NCI-H2081 (cell line): ENCODE measurements at places on chromosomes 5 and 9.

- peak; percentile 79 for DNase-seq
These were observed at the start of gene YTHDC2 for GRCh38 chr5:113513384-113514288. TSS of gene YTHDC2 (plus strand) at chr5:113513694. CDS start at chr5:113513896, 202 bp downstream.

GRCh38 chr9:136769710-136770191 is 5.4 kb upstream of the LCN15 start:
- peak; percentile 15 for DNase-seq

GRCh38 chr5:3429962-3430361 is 165.7 kb upstream of the IRX1 start:
- no peak for DNase-seq

DNA sequence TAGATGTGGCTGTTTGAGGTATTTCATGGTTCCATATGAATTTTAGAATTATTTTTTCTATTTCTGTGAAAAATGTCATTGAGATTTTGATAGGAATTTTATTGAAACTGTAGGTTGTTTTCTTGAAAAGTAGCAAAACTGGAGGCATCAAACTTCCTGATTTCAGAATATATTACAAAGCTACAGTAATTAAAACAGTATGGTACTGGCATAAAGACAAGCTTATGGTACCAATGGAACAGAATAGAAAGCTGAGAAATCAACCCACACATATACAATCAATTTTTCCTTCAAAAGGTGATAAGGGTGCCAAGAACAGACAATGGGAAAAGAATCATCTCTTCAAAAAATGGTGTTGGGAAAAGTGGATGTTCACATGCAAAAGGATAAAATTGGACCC is 197.7 kb upstream of the DAP start:
- no peak for DNase-seq

GRCh38 chr5:66666778-66667177 is 70.6 kb downstream of the MAST4 start:
- DNase-seq, result peak; percentile 91
